Right ventricle myocardium inferior (tissue), 1 donor: ENCODE measurements at places on chromosomes 2 and 18. TPM values are rescaled to one million over a fixed set of nuclear protein-coding genes. Genes with fewer than 3 reads are reported as not detected.

The NOSTRIN gene
- 16.9 TPM for total RNA-seq

The POU3F3 gene
- total RNA-seq: not detected

The IL1F10 gene
- not detected for total RNA-seq

The SPAG16 gene
- 16.6 TPM for total RNA-seq

The CD226 gene
- total RNA-seq: 0.95 TPM

The GATA6 gene
- 56.3 TPM for total RNA-seq

The DCDC2C gene
- not detected for total RNA-seq

The SERPINB10 gene
- total RNA-seq: not detected

DNA sequence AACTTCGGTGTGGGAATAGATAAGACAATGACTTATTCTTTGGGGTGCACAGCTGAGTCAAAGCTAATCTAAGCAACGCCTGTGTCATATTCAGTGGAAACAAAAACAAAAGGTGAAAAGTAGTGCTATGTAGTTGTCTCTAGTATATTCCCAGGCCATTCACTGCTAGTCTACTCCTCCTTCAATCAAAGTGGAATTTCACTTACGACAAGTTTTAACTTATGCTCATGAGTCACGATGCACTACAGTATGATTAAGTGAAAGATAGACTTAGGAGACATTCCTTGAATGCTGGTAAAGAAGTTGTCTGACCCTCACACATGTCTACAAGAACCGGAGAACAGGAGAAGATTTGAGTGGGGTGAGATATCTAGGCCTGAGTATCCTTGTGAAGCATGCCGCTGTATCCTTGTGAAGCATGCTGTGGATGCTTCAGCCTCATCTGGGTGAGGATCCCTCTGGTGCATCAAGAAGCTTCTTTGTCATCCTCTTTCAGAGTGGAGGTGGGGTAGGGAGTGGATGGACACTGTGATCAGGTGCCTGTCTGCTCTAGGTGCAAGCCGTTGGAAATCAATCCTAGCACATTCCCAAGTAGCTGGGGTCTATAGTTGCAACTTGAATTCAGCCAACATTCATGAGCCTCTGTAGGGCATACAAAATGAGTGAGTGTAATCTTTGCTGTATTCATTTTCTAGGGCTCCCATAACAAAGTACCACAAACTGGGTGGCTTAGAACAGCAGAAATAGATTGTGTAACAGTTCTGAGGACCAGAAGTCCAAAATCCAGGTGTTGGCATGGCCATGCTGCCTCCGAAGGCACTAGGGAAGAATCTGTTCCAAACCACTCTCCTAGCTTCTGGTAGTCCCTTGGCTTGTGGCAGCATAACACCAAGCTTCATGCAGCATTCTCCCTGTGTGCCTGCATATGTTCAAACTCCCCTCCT is 173.5 kb upstream of the FN1 start:
- no peak for DNase-seq

- no peak for DNase-seq
Measured at GRCh38 chr18:41378598-41378997, 576.4 kb upstream of the PIK3C3 start.

DNA sequence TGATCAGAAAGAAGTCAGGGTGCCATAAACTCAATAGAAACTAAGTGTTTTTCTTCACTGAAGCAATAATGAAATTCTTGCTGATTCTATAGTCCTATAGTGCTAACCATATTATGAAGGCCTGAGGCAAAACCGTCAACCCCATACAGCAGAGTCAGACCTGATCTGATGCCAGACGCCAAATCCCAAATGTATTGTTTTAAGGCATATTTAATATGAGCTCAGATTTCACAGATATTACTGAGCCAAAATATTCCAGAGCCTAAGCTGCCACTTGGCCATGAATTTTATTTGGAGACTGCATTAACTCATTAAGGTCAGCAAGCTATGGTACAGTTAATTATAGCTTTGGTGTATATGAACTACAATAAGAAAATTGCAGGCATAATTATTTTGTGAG is 53.4 kb downstream of the SCN1A start:
- DNase-seq: no peak

DNA sequence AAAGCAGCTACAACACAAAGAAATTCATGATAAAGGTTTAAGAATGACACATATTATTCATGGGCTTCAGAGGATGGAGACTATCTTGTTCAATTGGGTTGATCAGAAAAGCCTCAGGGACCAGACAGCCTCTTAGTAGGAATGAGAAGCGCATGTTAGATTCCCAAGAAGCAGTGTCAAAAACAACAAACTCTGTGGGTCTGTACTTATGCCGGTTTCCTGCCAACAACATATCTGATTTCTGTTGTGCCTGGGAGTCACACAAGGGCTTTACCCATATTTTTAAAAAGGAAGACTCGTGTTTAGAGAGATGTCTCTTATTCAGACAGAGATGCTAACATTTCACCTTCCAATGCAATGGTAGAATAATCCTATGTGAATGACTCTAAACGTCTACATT is 2180.6 kb upstream of the CELF4 start:
- no peak for DNase-seq

DNA sequence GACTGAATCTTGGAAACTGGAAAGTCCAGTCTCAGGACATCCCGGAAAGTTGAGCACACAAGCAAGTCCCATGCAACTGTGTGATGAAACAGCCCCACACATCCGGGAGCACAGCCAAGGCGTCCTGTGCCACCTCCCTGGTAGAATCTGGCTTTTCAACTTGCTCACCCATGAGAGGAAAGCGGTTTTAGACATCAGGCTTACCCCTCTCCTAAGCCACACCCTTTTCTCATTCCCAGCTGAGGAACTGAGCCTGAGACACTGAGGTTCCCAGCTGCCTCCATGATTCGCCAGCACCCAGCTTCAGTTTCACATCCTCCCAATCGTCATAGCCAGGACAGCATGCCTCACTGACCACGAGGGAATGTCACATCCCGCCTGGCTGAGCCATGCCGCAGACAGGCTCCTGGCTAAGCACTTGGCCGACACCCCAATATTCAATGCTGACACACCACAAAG is 60.3 kb downstream of the STEAP3 start:
- DNase-seq: peak; percentile 78

GRCh38 chr2:158967731-158968395 is 577 bp upstream of the TANC1 start:
- DNase-seq: peak; percentile 77

- peak; percentile 86 for DNase-seq
Measured at GRCh38 chr2:127700527-127701192, 637 bp upstream of the SFT2D3 start.

DNA sequence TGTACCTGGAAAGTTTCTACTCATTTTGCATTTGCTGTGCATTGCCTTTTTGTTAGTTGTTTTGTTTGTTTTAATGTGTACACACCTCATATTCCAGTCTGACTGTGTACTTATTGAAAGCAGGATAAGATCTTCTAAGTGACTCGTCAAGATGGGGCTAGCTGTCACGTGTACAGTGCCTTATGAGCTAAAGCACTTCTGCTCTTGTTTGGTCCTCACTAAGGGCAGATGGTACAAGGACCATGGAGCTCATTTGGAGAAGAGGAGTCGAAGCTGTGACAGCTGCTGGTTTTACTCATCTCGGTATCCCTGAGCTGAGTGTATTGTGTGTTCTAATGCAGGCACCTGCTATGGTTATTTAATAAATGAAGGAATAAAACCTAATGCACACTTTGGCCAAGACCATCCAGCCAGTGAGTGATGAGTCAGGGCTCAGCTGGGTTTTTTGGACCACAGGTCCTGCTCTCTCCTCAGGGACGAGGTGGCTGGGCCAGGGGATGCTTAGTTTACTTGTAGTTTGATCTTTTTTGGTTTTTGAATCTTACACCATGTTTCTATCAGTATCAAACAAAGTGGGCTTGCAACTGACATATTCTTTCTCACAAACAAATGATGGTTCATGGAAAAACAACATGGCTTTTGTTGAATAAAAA is 152.5 kb upstream of the APCDD1 start:
- no peak for DNase-seq

DNA sequence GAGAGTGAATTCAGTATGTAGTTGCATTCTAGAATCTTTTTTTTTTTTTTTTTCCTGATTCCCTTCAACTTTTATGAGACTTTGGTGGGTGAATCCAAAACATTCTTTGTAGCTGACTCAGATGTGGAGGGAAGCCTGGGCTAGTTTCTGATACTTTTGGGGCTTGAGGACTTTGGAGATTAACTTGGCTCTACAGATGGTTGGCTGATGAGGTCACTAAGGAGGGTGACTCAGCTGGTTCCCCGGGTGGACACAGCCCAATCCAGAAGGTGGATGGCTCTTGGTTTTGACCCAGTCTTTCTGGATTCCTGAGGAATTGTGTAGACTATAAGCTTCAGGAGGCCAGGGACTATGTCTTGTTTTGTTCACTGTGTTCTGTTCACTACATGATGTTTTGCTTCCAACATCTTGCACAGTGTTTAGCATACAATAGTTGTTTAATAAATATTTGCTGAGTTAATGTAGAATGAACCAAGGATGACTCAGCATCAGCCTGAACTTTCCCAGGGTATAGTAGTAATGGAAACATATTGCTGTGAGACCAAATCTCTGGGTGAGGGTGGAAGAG is 30.5 kb downstream of the LAMA3 start:
- DNase-seq: no peak

DNA sequence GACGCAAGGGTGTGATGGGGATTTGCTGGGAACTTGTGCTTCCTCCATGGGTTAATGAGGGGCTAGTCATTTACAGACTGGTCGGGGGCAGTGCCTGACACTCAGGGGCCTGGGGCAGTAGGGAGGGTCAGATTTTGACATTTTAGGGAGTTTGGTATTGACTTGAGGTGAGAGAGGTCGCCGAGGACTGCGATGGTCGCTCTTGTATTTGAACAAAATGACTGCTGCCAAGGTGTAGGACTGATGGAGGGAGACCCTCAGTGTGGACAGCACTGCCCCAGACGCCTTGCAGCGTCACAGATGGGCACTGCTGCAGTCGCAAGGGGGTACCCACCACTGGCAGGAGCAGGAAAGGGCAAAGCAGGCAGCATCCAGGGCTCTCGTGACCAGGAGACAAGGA is 182.9 kb downstream of the RTP5 start:
- no peak for DNase-seq

DNA sequence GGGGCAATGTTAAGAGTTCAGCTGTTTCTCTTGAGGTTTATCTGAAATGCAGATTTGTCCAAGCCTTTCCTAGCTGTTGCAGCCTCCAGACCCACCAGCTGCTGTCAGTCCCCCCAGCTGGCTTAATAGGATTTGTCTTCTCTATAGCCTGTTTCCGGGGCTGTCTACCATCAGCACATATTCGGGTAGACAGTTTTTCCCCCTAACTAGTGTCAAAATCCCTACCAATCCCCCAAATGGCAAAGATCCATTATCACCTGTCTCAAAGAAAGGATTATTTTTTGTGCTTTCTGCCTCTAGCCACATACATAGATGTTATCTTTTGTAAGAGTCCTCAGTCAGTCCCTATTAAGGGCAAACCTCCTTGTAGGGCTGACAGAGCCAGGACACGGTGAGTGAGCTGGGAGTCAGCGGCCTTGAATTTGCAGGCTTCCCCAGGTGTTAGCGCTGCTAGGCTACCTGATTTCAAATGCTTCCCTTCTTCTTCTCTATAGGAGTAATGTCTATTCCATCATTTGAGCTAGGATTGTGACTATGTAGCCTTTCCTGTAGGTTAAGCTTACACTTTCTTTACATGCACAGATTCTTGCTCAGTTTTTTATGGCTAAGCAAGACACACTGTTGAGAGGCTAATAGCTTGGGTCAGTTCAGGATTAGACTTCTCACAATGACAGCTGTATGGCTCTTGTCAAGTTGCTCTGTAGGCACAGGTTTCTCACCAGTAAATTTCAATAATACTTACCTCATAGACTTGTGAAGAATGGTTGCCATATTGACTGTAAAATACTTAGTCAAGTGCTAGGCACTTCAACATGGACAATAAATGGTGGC is 171.1 kb upstream of the UNC80 start:
- DNase-seq: no peak

GRCh38 chr2:16155766-16156165 is 215.4 kb downstream of the MYCN start:
- no peak for DNase-seq

DNA sequence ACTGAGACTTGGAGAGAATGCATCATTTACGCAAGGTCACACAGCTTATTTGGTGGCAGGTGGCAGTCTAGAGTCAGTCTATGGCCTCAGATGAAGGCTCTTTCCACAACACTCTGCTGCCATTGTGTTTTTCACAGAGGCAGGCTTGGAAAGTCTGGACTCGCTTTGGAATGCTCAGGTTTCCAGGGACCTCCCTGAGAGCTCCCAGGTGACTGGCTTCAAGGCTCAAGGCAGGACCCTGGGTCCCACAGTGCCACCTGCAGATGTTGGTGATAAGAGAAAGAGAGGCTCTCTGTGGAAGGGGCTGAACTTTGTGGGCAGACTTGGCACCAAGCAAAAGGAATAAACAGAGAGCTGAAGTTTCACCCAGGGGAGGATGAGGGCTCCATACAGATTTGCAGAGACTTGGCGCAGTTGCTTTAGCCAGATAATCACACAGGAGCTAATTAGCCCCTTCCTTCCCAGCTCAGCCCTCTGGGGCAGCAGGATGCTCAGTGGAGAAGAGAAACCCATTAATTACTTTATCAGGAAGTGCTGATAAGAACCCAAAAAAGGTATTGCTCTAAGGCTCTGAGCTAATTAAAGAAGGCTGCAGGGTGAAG is 103.5 kb downstream of the LBH start:
- no peak for DNase-seq

DNA sequence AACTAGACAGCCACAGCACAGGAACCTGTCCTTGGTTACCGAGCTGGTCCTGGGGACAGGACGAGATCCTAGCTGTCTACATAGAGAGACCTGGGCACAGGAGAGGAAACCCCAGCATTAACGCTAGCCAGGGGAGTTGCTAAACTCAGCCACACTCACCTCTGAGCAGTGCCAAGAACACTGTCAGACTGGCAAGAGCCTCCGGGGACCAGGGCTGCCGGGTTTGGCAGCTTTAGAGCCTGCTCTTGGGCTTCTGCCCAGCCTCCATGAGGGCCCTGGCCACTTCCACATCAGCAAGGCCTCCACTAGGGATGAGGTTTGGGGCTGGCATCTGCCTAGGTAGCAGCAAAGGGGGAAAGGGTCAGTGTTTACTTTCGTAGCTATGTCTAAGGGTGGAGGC is 6.7 kb downstream of the TMBIM1 start:
- peak; percentile 77 for DNase-seq

DNA sequence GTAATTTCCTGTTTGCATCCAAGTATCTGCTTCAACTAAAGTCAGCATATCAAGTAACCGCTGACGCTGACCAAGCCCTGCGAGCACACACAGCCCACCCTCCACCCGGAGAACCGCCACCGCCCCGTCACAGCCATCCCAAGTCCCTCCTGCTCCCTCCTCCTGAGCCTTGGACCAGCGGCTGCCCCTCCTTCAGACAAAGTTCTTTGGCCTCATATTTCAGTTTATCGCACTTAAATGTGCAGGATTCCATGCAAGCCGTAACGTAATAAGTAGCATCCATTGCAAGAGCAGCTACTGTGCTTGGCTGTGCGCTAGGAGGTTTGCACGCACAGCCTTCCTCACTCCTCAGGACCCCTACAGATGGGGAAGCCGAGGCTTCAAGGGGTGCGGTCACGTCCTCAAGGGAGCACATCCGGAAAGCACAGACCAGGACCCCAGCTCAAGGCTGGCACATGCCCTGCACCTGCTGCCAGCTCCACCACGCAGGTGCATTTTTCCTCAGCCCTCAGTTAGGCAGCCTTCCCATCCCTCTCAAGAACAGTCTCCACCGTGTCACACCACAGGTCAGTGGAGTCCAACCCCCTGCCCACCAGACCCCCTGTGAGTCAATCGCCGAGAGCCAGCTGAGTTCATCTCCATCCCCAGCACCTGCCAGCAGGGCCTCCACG is 17.1 kb downstream of the PXDN start:
- no peak for DNase-seq

- DNase-seq: no peak
Measured at GRCh38 chr2:37625796-37626571, 45.5 kb downstream of the CDC42EP3 start.

- DNase-seq: no peak
Measured at GRCh38 chr2:207203056-207203455, 37.3 kb upstream of the KLF7 start.
